Central memory CD4-positive, alpha-beta T cell (primary cell): ENCODE measurements at places on chromosomes 4 and X.
A peak's percentile ranks its signal among the peaks of the same experiment; 100 is the strongest.

- DNase-seq = no peak
Measured at GRCh38 chr4:53511014-53511413, 80.3 kb downstream of the LNX1 start.

DNA sequence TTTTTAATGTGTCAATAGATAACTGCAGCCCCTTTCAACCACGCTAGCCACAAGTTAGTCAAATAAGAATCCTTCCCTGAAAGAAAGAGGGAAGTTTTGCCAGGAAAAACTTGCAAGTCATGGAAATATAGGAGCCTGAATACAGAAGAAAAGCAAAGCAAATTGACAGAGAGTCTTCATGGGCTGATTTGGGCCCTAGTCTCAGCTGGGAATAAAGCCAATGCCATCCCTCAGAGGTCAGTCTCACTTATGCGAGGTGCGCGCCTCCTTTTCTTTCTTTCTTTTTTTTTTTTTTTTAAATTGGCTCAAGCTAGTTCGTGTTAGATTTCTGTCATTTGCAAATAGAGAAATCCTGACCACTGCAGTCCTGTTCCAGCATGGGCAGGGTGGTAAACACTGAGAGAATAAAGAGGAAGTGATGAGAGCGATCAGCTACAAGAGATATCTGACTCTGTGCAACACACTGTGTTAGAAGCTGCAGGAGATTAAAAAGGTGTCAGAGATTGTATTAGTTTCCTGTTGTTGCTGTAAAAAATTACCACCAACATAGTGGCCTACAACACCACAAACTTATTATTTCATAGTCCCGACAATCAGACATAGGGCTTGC, 299.7 kb downstream of the LDB2 start:
- DNase-seq = no peak

- no peak for DNase-seq
Measured at GRCh38 chr4:139696491-139696890, 30.9 kb downstream of the MGST2 start.

DNA sequence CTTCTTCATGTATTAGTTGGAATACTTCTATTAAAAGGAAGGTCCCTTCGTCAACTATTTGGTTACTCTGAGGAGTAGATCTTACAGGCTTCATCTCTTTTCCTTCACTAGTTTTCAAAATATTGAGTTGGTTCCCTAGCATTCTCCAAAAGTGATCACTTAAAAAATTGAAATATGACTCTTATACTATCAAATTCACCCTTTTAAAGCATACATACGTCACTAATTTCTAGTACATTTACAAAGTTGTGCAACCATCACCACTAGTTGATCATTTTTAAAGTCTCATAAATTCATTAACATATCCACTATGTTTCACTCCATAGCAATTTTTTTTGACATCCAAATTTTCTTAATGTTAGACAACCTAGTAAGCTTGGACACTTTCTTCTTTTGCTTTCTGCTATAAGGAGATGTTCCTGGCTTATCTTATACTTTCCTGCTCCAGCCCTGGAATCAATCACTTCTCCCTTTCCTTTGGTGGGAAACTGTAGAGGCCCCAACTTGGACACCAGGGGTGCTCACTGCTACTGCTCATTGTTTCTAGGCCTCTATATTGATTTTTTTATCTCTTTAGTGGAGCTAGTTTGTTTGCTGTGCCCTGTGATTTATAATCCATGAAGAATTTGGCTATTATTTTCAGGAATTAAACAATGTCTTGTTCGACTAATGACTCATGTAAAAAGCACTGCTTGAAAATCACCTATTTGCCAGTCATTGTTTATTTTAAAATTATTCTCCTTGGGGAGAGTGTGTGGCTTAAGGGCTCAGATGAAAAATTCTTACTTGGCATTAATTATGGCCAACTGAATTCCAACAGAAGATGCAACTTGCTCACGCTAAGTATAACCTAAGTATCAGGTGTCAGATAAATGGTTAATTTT, 4.0 kb upstream of the ZFX start:
- no peak for DNase-seq

GRCh38 chr4:180530787-180531186, 1712.4 kb upstream of the TENM3 start:
- DNase-seq = no peak

GRCh38 chr4:169005453-169006099, 4.5 kb downstream of the CBR4 start:
- no peak for DNase-seq

GRCh38 chr4:156815717-156816359, 155.8 kb downstream of the PDGFC start:
- no peak for DNase-seq

GRCh38 chr4:42359711-42360110, 37.6 kb upstream of the SHISA3 start:
- DNase-seq = no peak

GRCh38 chrX:13099121-13099520, 54.7 kb upstream of the FAM9C start:
- DNase-seq = no peak

GRCh38 chrX:5236096-5236495, 992.6 kb downstream of the NLGN4X start:
- no peak for DNase-seq

DNA sequence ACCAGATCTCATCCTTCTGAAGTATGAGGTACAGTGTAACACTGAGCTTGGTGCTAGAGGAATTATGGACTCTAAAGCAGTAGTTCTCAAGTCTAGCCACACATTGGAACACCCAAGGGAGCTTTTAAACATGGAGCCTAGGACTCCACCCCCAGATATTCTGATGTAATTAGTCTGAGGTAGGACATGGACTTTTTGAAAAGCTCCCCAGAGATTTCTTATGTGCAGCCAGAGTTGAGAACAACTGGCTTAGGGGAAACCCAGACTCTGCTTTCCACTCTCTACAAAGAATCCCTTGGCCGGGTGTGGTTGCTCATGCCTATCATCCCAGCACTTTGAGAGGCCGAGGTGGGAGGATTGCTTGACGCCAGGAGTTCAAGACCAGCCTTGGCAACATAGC, 11.6 kb upstream of the GDPD2 start:
- DNase-seq = no peak

DNA sequence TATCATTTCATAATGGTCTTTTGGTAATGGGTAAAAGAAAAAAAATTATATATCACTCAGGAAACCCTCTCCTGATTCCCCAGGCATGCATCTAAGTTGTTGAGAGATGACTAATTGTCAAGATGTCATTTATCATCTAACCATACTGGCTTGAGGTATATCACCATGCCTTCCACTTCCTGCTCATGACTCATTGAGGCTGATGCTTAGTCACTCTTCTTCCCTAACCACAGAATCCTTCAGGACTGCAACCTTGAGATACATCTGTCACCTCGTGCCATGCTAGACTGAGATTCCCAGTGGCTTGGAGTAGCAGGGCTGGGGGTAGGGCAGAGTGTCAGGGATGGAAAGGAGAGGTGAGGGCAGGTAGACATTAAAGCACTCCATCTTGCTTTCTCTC, 782.5 kb upstream of the INTU start:
- DNase-seq = no peak

DNA sequence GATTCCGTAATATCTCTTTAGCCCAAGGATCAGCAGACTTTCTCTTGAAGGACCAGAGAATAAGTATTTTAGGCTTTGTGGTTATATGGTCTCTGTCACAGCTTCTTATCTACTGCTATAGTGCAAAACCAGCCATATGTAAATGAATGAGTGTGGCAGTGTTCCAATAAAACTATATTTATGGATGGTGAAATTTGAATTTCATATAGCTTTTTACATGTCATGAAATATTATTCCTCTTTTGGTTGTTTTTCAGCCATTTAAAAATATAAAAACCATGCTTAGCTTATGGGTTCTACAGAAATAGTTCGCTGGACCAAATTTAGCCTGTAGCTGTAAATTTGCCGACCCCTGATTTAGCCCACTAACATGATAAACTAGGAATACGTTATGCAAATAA, 18.0 kb upstream of the MSMO1 start:
- no peak for DNase-seq

DNA sequence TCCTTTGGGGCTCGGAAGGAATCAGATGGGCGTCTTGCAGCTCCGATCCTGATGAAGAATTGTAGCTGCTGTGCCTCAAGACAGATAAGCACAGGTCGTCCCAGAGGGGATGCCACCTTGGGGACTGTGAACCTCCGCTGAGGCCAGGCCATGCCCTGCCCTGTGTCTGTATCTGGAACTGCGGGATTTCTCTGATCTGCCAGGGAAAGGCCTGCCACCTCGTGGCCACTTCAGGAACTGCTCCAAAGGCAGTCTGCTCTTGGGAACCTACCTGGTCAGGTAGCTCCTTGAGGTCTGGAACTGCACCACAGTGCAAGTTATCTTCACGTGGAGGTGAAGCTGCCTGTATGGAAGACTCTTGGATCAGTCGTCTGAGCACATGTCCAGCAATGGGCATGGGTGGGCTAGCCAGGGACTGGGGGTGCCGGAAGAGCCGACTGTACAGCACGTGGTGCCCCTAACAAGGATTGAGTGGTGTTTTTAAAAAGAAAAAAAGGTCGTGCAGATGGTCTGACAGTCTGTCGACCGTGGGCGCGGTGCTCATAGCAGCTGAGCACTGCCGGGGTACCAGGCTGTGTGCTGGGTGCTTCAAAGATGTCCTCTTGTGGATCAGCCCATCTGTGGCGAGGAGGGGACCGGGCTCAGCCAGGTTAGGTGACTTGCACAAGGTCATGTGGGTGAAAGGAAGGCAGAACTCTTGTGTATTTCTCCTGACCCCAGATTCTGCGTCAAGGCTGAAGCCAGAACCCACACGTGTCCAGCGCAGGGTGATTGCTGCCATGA, 3.1 kb upstream of the GRPEL1 start:
- DNase-seq = peak; percentile 82

DNA sequence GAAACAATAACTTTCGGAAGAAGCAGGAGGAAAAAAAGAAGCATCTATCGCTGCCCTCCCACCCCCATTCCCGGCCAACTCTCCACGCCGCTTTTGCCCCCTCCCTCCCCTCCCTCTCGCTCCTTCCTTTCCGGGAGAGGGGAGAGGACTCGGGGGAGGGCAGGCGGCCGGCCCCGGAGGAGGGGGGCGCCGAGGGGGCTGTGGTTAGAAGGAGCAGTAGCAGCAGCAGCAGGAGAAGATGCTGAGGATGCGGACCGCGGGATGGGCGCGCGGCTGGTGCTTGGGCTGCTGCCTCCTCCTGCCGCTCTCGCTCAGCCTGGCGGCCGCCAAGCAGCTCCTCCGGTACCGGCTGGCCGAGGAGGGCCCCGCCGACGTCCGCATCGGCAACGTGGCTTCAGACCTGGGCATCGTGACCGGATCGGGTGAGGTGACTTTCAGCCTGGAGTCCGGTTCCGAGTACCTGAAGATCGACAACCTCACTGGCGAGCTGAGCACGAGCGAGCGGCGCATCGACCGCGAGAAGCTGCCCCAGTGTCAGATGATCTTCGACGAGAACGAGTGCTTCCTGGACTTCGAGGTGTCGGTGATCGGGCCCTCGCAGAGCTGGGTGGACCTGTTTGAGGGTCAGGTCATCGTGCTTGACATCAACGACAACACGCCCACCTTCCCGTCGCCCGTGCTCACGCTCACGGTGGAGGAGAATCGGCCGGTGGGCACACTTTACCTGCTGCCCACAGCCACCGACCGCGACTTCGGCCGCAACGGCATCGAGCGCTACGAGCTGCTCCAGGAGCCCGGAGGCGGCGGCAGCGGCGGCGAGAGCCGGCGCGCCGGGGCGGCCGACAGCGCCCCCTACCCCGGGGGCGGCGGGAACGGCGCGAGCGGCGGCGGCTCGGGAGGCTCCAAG, 1.3 kb downstream of the PCDH7 start:
- no peak for DNase-seq

DNA sequence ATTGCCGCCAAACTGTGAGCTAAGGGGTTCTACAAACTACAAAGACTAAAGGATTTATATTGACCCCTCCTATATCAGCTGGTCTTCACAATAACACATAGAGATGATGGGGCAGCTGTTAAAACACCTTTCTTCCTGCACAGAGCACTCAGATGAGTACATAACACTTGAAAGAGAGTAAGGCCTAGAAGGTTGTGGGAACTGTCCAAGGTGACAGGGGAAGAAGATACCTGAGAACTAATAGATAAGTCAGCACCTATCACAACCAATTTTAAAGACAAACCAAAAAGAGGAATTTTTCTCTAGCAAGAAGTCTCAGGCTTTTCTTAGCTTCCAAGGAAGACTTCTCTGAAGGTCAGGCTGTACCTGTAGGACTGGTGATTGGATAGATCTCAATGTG, 19.1 kb upstream of the CXCL6 start:
- DNase-seq = no peak

DNA sequence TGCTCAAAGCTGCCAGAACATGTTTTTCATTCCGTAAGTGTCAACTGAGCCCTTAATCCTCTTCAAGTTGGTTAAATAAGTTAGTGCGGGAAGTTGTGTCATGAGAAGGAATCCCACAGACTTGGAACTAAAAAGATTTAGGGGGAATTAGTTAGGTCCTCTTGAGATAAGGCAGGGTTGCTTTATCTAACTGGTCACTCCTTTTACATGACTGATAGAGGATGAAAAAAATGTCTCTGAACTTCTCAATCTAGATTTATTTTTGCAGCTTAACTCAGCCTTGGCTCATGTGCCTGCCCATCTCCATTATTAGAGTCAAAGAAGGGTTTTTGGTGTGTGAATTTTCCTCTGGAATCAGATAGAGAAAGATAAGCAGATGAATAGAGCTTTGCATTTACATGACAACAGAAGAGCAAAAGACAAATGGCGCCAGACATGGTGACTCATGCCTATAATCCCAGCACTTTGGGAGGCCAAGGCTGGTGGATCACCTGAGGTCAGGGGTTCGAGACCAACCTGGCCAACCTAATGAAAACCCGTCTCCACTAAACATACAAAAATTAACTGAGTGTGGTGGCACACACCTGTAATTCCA, 882.9 kb downstream of the RPA4 start:
- DNase-seq = no peak

GRCh38 chr4:39255871-39256270, 73.5 kb downstream of the WDR19 start:
- DNase-seq = no peak

DNA sequence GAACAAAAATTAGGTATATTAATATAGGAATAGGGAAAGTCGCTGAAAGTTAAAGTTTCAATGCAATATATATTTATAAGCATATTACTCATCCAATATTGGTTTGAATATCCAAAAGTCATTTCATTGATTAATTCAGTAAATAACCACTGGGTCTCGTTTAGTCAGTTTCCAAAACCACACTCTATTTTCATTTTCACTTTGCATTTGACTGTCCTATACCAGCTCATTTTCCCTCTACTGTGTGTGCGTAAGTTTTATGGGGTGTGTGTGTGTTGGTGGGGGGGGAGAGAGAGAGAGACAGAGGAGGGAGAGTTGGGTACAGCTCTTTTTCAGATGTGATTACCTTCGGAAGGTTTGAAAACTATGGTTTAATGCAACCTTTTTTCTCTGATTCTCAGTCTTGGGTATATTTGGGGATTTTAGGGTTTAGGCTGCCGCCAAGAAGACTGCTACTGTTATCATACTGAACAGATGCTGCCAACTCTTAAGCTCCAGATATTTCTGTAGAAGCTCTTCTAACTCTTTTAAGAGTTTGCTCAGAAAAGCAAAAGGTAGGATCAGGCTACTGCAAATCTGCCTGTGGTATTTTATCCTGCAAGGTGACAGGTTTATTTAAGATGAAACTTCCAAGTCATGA, 1427.4 kb downstream of the PCDH7 start:
- no peak for DNase-seq

- DNase-seq = no peak
Measured at GRCh38 chrX:30302956-30303355, 6.2 kb downstream of the NR0B1 start.

- no peak for DNase-seq
Measured at GRCh38 chr4:24856586-24856985, 56.3 kb downstream of the CCDC149 start.
